ENCODE measurements at places on chromosomes 4 and X.
A peak's percentile ranks its signal among the peaks of the same experiment; 100 is the strongest.

GRCh38 chr4:111434586-111434985, 710.7 kb upstream of the FAM241A start:
- DNase-seq: peak; percentile 77

DNA sequence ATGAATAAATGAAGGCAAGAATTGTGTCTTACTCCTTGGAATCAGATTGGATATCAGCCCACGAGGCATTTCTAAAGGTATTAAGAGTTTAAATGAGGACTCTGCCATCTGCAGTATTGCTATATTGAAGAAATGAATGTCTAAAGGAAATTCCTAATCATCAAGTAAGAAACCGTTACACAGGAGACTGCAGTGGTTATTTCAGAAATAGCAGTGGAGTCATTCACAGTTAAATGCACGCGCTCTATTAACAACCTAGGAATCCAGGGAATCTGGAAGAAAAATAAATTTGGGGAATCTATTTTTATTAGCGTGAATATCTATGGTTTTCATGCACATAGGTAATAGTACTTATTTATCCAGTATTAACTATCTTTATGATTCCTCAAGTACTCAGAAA, 334.2 kb downstream of the TENM3 start:
- DNase-seq: no peak

GRCh38 chrX:140503238-140503601, 1.6 kb downstream of the SOX3 start:
- DNase-seq: no peak

DNA sequence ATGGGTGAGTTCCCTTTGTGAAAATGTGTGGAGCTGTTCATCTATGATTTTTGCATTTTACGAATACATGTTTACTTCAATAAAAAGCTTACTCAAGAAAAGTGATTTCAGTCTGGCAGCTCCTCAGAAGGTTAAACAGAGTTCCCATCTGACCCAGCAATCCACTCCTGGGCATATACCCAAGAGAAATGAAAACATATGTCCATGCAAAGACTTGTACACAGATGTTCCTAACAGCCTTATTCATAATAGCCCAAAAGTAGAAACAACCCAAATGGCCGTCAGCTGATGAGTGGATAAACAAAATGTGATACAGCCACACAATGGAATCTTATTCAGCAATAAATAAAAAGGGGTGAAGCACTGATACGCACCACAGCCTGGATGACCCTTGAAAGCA, 20.8 kb downstream of the CLCN4 start:
- DNase-seq: peak; percentile 15

- DNase-seq: no peak
These were observed 1249.4 kb downstream of the ADGRL3 start for GRCh38 chr4:62449538-62449937.

DNA sequence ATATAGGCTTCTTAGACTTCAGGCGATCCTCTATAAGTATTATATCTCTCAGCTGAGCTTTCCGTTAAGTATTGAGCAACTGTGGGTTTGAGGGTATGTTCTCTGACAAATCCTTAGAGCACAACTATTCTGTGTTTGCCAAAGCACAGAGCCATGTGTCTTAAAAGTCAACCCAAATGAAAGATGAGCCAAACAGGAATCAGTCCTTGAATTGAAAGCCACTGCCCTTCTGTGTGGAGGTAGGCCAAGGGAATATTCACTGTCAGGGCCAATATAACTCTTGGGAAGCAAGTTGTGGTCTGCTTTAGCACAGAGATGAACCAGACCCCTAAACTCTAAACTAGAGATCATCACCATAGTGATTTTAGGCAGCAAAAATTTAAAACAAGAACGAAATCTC, 164.0 kb downstream of the STAG2 start:
- DNase-seq: no peak

DNA sequence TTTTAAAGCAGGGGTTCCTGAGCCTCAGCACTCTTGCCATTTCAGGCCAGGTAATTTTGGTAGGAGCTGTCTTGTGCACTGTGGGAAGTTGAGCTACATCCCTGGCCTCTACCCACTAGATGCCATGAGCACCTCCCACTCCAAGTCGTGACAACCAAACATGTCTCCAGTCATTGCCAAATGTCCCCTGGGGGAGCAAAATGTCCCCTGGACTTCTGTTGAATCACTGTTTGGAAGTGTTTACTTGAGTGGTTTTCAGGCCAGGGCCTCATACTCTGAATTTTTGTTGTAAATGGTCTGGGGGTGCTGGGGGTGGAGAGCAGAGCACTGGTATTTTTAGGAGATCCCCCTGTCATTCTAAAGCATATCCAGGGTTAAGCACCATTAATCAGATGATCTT, 3.2 kb downstream of the PDK3 start:
- DNase-seq: peak; percentile 3

DNA sequence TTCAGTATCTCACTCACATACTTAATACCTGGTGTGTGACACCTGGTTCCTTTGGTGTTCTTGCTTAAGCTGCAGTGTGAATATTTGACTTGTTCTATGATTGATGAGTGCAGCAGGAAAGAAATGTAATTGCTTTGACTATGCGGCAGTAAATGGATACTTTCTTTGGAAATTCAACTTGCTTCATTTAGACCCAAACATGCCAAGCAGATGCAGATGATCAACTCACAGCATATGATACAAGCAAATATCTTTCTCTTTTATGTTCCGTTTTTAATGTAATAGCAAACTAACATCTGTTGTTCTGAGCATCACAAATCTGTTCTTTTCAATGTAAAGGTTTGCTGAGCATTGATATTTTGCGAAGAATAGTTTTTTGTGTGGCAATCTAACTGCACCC, 549.5 kb downstream of the C4orf33 start:
- no peak for DNase-seq

GRCh38 chr4:42566835-42567234, 90.1 kb downstream of the ATP8A1 start:
- DNase-seq: no peak

GRCh38 chrX:69615779-69616456, at the start of gene EDA:
Gene EDA, plus strand, starts transcription at chrX:69616113.
- peak; percentile 85 for DNase-seq

- no peak for DNase-seq
These were observed 31.0 kb downstream of the KDM6A start for GRCh38 chrX:44903830-44904530.

DNA sequence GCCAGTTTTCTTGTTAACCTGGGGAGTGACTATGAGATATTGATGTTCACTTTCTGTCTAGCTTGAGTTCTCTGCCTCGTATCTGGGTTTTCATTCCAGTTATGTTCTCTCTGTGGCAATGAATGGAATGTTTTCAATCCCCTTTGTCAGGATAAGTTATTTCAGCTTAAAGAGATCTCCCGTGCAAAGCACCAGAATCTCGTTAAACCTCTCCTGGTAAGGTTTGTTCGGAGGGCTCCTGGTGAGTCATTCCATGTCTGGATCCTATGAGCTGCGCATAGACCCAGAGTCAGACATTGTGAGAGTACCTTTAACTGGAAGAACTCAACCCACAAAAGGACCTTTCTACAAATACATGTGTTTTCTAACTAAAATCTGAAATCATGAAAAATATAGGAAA, 51.0 kb downstream of the KDR start:
- no peak for DNase-seq

DNA sequence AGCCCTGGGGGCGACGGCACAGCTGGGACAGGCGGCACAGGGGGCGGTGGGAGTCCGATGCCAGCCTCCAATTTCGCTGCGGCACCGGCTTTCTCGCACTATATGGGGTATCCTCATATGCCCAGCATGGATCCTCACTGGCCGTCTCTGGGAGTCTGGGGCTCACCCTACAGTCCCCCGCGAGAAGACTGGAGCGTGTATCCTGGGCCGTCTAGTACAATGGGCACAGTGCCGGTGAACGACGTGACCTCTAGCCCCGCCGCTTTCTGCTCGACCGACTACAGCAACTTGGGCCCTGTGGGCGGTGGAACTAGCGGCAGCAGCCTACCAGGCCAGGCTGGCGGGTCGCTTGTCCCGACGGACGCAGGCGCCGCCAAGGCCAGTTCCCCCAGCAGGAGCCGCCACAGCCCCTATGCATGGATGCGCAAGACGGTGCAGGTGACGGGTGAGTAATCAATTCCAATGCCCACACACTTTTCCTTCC, 500 bp downstream of the CDX4 start:
- DNase-seq: no peak

GRCh38 chr4:177351622-177352244, 42.1 kb downstream of the NEIL3 start:
- no peak for DNase-seq

DNA sequence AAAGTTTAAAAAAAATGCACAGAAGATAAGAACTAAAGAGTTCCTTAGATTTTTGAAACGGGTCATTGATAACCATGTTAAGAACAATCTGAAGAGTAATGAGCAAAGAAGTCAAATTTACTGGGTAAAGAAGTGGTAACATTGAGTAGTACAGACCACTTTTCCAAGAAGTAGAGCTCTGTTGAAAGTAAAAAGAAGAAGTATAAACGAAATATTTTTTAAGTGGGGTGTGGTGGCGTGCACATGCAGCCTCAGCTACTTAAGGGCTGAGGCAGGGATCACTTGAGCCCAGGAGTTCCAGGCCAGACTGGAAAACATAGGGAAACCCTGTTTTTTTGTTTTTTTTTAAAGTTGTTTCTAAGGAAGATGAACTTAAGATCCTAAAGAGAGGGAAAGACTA, 68.5 kb downstream of the UBA6 start:
- DNase-seq: no peak

- no peak for DNase-seq
These were observed 26.4 kb upstream of the PGM2 start for GRCh38 chr4:37799941-37800554.

DNA sequence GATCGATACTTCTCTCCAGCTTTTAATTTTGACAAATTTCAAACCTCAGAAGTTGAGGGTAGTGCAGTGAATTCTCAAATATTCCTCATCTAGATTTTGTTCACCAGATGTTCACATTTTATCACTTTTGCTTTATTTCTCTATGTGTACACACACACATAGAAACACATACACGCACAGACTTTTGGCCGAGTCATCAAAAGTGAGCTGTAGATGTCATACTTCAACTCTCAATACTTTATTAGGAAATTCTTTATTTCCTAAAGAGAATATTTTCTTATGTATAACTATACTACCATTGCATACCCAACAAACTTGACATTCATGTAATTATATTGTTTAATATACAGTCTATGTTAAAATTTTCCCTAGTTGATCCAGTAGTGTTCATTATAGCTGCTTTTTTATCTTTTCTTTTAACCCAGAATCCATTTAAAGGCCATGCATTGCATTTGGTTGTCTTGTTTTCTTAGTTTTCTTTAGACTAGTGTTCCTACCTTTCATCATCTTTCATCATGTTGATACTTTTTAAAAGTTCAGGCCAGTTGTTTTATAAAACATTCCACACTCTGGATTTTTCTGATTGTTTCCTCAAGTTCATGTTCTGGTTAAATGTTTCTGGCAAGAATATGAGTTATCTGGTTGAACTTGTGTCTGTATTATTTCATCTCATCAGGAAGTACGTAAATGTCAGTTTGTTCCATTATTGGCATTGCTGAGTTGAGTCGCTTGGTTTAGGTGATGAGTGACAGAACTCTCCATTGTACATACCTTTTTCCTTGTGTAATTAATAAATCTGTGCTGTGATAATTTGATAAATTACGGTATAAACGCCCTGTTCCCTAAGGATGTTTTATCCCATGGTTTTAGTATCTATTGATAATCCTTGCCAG, 94.1 kb upstream of the TLR2 start:
- DNase-seq: no peak

- DNase-seq: no peak
These were observed 44.4 kb downstream of the METTL14 start for GRCh38 chr4:118729287-118730286.

GRCh38 chrX:21883258-21883657, 27.5 kb downstream of the YY2 start:
- DNase-seq: peak; percentile 25

DNA sequence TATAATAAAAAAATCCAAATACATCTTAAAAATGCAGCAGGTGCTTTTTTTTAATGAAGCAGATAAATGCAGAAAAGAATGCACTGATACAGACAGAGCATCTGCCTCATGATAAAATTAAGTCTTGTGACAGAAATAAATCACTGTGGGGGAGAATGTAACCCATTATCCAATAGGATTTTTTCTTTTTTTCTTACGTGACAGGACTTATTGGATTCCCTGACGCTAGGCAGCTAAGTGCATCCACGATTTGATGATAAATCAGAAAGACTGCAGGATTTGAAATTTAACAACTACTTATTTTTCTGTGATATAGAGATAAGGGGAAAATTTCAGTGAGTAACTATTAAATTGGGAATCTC, 110.6 kb upstream of the PPARGC1A start:
- no peak for DNase-seq

GRCh38 chr4:1381944-1382541, 24.2 kb downstream of the NKX1-1 start:
- DNase-seq: no peak

DNA sequence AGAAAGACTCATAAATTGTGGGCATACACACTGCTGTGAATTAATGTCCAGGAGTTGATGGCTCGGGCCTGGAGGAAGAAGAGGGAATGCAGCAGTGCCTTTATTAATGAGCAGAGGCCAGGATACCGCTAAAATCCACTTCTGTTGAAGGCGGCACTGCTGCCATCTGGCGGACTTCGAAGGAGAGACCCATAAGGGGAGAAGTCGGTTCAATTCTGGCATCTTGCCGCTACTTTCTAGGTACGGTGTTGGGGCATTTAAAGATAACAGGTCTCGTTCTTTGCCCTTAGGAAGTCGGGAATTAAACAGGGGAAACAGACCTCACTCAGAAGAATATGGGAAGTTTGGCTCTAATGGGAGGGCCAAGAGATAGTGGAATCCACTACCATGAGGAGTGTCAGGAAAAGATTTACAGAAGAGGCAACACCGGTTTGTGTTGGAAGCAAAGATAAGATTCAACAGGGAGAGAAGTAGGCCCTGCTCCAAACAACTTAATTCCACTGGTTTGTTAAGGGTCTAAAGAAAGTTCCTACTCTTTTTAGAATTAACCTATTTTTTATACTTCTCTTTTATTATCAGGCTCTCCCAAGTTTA, 133.6 kb upstream of the GIMD1 start:
- DNase-seq: peak; percentile 61

GRCh38 chr4:99665983-99666382, 8.4 kb upstream of the C4orf54 start:
- DNase-seq: peak; percentile 20

GRCh38 chr4:98469771-98470170, 188.6 kb downstream of the TSPAN5 start:
- DNase-seq: no peak

GRCh38 chr4:87073199-87074120, 138.6 kb downstream of the AFF1 start:
- peak; percentile 90 for DNase-seq

GRCh38 chrX:72037601-72038000, 94.1 kb downstream of the RTL5 start:
- no peak for DNase-seq

GRCh38 chrX:153993079-153993478, 20.5 kb downstream of the TMEM187 start:
- peak; percentile 30 for DNase-seq

- peak; percentile 81 for DNase-seq
These were observed 1414.7 kb upstream of the TENM3 start for GRCh38 chr4:180828455-180829018.

DNA sequence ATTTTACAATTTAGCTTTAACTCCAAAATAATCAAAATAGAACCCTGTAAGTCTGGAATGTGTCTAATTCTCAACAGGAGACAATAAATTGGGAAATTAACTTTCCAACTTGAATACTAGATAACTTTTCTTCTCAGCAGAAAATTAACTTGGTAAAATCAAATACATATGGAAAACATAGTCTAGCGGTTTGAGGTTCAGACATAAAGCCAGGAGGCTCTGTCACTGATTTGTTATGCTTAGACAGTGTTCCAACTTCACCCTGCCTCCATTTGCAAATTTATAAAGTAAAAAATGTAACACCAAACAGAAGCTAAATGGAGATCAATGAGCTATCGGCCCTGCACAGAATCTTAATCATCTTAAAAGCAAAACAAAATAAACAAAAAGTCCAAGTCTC, 46.3 kb downstream of the TBCK start:
- no peak for DNase-seq

All from NCI-H69 (cell line).